ENCODE measurements at places on chromosomes 7 and 10.

DNA sequence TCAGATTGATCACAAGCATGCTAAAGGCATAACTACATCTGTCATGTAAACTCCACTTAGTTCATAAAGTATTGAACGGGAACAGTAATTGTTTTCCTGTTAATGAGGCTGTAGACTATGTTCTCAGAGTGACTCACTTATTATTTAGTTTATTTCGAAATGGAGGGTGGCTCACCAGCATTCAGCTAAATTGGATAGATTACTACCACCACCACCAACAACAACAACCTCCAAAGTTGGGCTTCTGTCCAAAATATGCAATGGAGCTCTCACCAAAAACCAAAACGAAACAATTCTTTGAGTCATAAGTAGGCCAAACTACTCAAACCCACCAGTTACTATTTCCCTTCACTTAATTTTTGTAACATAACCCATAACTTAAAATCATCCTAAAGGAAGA lies 127.9 kb upstream of the NRBF2 start:
- DNase-seq: no peak

DNA sequence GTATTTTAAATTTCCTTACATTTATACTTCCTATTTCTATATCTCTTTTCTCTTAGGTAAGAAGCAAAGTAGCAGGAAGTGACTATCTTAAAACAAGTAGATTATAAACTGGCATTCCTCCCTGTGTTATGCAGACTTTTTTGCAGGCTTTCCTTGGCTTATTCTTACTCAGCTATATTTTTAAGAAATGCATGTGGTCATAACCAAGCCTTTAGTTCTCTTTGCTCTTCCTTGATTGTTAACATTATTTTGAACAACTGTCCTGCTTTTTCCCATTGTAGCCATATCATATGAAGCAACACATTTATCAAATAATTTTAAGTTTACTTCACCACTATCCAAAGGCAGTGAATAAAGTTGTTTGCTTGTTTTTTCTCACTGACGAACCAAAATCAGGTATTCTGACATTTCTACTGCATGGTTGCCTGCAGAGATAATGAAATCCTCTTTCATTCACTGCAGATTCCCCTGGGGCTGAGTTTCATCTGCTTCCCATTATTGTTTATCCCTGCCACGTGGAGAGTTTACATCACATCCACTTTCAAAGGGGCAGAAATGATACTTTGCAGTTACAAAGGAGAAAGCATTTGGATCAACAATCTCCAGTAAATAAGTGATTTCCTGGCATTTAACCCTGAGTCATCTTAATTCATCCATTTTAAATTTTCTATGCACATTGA lies 389.9 kb upstream of the SEMA3C start:
- no peak for DNase-seq

DNA sequence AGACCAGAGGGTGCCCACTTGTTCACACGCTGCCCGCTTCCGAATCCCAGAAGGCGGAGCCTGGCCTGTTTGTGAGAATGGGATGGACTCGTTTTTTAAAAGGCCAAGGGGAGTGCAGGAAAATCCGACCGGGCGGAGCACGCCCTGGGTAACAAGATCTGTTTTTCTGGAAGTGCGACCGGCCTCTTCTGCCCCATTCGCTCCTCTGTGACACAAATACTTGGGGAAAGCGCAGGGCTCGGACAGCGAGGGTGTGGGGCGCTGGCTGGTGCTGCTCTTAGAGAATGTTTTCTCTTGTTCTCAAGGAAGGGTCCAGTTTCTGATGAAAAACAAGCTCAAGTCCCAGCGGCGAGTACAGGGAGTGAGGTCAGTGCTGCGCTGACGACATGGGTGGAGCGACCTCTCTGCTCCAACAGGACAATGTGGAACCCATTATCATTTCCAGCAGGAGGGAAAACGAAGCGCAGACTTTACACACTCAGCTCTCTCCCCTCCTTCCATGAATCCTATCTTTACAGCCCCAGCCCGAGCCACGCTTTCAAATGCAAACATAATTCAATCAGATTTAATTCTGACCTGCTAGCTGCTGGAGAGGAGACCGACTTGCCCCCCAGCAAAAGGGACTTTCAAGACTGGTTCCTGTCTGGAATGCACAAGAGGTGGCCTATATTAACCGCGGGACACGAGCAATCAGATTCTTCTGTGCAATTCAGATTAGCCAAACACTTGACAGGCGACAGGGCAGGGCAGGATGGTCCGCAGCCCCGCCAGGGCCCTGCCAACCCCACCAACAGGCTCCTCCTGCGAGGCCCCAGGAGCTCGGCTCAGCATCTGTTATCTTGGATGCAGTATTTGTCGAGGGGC lies 1.1 kb downstream of the RADIL start:
- no peak for DNase-seq

GRCh38 chr10:125084614-125085257 lies 75.6 kb downstream of the CTBP2 start:
- DNase-seq: no peak

DNA sequence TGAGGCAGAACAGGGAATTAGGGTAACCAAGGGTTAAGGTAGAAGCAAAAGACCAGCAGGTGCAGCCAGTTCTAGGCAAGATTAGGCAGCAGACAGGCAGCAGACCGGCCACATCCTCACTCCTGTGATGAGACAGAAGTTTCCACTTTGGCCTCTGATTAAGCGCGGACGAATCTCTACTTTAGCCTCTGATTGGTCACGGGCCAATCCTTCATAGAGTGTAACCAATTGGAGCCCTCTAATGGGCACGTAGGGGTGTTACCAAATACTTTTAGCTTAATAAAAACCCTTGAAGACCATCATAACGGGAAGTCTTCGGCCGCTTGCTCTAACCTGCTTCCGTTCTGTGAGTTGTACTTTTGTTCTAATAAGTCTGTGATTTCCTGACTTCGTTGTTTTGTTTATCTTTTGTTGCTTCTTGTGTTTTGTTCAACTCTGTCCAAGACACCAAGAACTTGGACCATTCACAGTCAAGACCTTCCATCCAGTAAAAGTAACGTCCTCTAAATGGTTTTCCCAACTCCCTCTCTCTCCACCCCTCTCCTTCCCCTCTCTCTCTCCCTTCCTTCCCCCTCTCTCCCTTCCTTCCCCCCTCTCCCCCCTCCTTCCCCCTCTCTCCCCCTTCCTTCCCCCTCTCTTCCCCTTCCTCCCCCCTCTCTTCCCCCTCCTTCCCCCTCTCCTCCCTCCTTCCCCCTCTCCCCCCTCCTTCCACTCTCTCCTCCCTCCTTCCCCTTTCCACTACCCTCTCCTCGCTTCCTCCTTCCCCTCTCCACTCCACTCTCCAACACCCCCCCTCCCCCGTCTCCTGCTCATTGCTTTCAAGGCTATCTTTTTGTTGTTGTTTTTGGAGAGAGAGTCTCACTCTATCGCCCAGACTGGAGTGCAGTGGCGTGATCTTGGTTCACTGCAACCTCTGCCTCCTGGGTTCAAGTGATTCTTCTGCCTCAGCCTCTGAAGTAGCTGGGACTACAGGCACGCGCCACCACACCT lies 13.2 kb upstream of the MALSU1 start:
- no peak for DNase-seq

All from stimulated activated CD8-positive, alpha-beta memory T cell treated with anti-CD3 and anti-CD28 coated beads, Interleukin-4, amount 100 ng/mL, for 48 hours (primary cell).